ENCODE measurements at places on chromosomes 3 and 15.

DNA sequence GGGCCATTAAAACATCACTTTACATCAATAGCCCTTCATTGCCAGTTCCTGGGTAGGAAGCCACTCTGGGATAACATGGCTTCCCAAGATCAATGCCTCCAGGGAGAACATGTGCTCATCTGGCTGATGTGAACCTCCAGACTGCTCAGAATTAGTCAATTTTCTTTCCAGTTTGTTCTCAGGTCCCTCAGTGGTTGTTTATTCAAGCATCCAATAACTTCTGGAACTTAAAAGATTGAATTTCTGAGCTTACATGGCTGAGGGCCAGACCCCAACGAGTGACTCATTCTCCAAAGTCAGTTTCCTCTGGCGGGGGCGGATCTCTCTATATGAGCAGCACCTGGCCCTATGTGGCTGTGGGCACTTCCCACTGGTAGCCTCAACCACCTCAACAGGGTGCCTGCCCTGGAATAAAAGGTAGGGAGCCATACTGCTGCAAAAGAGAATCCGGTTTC lies 34.0 kb downstream of the LYZL4 start:
- peak; percentile 0 for DNase-seq

- no peak for DNase-seq
Measured at GRCh38 chr3:55717481-55717880, 230.4 kb upstream of the WNT5A start.

DNA sequence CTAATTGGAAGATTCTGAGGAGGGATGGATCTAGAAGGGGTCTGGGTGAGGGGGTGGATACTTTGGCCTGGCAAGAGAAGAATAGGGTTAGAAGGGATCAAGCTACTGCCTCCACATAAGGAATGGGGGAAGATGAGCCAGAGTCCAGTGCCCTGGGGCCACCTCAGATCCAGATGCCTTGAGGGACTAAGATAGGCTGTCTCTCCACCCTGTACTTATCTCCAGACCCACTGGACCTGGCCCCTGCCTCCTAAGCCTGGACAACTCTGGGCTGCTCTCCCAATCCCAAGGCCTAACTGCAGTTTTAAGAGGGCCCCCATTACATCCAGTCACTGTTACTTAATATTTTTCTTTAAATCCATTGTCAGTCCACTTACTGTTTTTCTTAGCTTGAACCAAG lies 2.0 kb downstream of the DVL3 start:
- no peak for DNase-seq

- DNase-seq: no peak
Measured at GRCh38 chr3:44421280-44421679, 56.2 kb downstream of the ZNF445 start.

GRCh38 chr15:49731187-49732099 lies 110.6 kb downstream of the DTWD1 start:
- no peak for DNase-seq
